HuH-7 (cell line): ENCODE measurements at places on chromosomes 5 and 9.

GRCh38 chr5:157719245-157719644 lies 12.0 kb upstream of the THG1L start:
- no peak for DNase-seq

GRCh38 chr9:111427186-111427585 lies 57.0 kb downstream of the ECPAS start:
- DNase-seq: no peak

- DNase-seq: no peak
Measured at GRCh38 chr9:115543511-115543910, 425.6 kb upstream of the TNC start.

GRCh38 chr9:128819716-128820664 lies 1.7 kb downstream of the ENDOG start:
- DNase-seq: no peak

DNA sequence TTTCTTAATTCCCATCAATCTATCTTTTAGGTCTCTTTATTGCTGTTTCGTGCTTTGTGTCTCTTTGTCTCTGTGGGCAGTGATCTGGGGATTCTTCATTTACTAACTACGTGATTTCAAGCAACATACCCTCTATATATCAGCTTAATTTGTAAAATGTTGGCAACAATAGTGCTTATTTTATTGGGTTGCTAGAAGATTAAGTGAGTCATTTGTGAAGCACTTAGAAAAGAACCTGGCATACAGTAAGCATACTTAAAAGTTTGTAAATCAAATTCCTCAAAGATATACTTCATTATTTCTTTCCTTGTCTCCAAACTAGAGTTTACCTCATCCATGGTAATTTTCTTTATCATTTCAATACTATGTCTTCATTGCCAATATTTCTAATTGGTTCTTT lies 669.7 kb downstream of the MAT2B start:
- no peak for DNase-seq

DNA sequence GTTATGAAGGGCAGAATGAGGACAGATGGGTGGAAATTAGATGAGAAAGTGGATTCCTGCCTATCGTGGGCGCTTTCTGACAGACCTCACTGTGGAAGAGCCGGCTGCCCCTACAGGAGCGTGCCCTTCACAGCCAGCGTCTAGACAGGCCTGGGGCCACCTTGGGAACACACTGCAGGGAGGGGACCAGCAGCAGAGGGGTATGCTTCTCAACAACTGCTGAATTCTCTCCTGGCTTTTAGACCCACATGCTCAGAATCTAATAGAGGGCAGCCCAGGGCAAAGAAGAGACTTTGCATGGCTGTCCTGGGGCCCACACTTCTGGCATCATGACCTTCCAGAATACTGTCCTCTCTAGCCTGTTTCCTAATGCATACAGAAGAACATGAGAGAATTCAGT lies 2.1 kb upstream of the SEMA4D start:
- DNase-seq: no peak

GRCh38 chr9:135887585-135888050 lies 19.7 kb downstream of the CAMSAP1 start:
- DNase-seq: no peak

GRCh38 chr5:109653042-109653441 lies 36.7 kb upstream of the MAN2A1 start:
- no peak for DNase-seq

- no peak for DNase-seq
Measured at GRCh38 chr5:32107291-32107690, 66.8 kb downstream of the GOLPH3 start.

GRCh38 chr9:122227575-122227900 lies 1.2 kb downstream of the LHX6 start:
- no peak for DNase-seq

GRCh38 chr9:97740848-97741821 lies 44.0 kb upstream of the XPA start:
- peak; percentile 47 for DNase-seq

DNA sequence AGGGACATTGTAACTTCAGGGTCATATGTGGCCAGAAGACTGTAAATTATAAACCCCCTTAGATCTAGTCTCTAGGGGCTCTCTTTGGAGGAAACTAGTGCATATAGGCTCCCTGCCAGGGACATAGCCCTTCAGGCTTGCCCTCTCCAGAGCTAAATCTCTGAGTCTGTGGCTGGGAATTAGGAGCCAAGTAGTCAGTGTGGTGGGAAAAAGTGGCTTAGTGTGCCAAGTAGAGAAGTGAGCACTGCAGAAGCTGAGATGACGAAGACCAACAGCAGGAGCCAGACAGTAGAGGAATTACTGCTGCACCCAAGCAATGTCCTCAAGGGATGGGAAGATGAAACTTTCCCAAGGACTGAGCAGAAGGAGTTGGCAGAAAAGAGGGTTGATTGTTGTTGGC lies 71.2 kb downstream of the CWC27 start:
- no peak for DNase-seq

GRCh38 chr9:96345551-96345950 lies 38.0 kb downstream of the SLC35D2 start:
- DNase-seq: no peak

DNA sequence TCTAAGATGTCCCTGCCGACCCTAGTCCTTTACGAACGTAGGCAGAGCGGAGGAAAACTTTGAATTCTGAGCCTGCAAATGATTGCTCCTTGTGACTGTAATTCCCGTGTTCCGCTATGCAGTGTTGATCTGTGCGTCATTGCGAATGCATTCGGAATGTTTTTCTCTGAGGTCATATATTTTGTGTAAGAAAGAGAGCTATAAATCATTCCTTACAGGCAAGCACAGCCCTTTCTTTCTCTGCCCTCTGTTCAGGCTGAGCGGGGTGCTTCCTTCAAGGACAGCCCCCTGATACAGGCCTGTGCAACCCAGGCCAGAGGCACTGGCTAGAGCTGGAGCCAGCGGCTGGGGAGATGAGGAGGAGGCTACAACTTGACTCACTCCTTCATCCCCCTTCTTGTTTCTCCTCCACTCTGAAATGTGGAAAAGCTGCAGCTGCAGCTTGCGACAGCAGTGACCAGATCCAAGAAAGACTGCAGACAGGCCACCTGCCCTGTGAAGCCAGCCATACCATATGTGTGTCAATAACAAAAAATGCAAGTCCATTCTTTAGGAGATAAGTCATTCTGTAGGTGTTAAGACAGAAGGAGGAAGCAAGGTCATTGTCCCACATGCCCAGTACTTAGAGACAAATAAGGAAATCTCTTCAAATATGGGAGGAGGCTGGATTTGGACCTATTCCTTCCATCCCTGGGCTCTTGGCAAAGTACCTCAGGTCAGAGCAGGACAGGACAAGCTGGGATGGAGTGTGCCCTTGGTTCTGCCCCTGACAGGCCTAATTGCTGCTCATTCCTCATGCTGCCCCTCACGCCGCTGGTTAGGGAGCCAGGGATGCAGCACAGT lies 345.7 kb upstream of the WWC1 start:
- DNase-seq: no peak

DNA sequence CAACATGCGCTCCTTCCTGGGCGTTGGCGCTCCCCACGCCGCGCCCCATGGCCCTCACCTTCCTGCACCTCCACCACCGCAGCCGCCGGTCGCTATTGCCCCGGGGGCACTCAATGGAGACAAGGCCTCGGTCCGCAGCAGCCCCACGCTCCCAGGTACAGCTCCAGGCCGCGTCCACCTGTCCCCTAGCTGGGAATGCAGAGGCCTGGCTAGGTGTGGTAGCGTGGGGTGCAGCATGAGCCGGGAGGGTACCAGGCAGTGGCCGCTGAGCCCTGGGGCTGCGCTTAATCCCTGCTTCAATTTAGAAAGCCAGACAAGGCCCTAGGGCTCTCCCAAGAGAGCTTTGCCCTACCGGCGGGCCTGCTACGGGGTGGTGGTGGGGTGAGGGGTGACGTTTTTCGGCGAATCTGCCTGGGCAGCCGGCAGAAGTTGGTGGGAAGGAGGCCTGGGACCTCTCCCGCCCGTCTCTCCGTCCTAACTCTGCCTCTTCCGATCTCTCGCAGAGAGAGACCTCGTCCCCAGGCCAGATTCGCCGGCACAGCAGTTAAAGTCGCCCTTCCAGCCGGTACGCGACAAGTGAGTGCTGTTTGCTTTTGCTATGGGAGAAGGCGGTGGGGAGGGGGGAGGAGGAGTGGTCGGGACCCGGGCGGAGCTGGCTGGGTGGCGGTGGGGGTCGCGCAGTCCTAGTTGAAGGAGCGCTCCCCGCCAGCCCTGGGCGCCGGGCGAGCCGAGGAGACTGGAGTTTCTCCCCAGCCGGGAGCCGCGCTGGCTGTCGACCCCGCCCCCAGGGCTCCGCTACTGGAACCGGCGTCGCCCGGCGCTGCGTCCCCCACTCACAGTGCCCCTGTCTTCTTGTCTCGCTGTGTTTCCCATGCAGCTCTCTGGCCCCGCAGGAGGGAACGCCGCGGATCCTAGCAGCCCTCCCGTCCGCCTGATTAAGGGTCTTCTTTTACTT lies 4.8 kb downstream of the IRX1 start:
- no peak for DNase-seq

DNA sequence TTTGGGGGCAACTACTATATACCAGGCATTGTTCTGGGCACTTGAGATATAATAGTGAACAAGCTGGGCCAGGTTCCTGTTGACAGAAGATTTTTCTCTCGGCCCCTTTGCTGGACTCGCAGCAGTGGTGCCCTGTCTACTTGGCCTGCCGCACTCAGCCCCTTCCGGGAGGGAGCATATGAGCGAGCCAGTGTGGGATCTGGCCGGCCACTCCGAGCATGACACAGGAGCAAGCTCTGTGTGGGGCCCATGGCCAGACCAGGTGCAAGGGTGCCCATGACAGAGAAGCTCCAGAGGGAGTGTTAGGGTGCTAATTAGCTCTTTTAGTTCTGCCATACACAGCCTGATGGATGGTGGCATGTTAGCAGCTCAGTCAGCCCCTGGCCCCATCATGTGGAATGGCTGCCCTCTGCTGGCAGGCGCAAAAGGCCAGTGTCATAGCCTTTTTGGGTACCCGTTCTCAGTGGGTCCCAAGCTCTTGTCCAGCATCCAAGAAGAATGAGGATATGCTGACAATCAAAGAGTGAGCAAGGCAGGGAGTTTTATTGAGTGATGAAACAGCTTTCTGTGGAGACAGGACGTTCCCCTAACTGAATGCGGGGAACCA lies 9.3 kb upstream of the KIF4B start:
- DNase-seq: no peak

DNA sequence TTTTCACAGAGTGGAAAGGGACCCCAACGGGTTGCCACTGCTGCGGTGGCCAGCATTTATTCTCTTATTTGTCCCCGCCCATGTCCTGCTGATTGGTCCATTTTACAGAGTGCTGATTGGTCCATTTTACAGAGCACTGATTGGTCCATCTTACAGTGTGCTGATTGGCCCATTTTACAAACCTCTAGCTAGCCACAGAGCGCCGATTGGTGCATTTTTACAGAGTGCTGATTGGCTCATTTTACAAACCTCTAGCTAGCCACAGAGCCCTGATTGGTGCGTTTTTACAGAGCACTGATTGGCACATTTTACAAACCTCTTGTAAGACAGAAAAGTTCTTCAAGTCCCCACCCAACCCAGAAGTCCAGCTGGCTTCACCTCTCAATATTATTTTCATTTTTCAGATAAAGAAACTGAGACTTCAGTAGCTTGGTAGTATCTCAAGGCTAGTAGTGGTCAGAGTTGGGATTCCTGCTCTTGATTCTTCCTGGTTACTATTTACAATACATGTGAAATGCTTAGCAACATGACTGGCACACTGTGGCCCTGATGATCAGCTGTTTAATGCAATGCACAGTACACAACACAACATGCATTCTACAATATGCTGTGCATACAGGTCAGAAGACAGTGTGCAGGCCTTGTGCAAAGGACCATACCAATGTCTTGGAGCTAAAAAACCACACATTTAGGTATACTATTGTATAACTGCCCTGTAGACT lies 63.6 kb upstream of the BOD1 start:
- DNase-seq: no peak

- no peak for DNase-seq
Measured at GRCh38 chr9:89592963-89593726, 11.7 kb upstream of the GADD45G start.

GRCh38 chr9:131318231-131319085 lies 28.9 kb downstream of the PLPP7 start:
- no peak for DNase-seq

DNA sequence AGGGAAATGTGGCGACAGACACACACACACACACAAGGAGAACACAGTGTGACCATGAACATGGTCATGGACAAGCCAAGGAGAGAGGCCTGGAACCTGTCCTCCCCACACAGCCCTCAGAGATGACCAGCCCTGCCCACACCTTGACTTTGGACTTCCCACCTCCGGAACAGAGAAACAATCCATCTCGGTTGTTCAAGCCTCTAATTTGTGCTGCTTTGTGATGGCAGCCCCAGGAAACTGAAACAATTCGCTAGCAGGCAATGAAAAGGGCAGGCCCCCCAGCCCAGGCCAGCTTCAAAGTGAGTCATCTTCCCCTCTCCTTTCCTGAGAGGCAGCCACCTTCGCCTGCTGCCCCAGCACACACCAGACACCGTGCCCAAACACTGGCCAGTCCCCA lies 47.7 kb downstream of the NSUN2 start:
- no peak for DNase-seq

- no peak for DNase-seq
Measured at GRCh38 chr9:114624677-114625076, 13.6 kb downstream of the TMEM268 start.

- no peak for DNase-seq
Measured at GRCh38 chr9:81207651-81208050, 481.7 kb downstream of the TLE1 start.

GRCh38 chr9:115922444-115922843 lies 231.1 kb upstream of the PAPPA start:
- no peak for DNase-seq

DNA sequence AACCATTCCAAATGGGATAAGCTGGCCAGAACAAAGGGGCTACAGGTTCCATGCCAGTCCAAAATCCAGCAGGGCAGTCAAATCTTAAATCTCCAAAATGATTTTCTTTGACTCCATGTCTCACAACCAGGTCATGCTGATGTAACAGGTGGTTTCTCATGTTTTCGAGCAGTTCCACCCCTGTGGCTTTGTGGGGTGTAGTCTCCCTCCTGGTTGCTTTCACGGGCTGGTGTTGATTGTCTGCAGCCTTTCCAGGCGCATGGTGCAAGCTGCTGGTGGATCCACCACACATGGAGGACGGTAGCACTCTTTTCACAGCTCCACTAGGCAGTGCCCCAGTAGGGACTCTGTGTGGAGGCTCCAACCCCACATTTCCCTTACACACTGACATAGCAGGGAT lies 425.5 kb upstream of the FTMT start:
- DNase-seq: no peak

GRCh38 chr5:90201923-90202322 lies 207.6 kb downstream of the CETN3 start:
- no peak for DNase-seq
